BJ (cell line): ENCODE measurements at places on chromosomes 6 and 20.

DNA sequence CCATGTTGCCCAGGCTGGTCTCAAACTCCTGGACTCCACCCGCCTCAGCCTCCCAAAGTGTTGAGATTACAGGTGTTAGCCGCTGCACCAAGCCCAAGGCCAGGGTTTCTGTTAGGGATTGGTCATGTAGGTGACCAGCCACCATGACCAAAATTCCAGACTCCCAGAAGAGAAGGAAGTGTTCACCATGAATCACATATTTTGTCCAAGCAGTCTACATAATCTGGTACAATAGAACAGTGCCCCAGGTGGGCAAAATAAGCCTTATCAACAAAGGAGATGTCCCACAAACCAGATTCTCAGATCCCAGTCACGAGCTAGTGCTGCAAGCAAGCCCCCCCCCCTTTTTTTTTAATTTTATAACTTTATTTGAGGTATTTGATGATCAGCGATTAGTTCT, 20.0 kb downstream of the ZNF341 start:
- DNase-seq: no peak

- no peak for DNase-seq
Observed at GRCh38 chr20:32285082-32285620, 7.7 kb downstream of the KIF3B start.

DNA sequence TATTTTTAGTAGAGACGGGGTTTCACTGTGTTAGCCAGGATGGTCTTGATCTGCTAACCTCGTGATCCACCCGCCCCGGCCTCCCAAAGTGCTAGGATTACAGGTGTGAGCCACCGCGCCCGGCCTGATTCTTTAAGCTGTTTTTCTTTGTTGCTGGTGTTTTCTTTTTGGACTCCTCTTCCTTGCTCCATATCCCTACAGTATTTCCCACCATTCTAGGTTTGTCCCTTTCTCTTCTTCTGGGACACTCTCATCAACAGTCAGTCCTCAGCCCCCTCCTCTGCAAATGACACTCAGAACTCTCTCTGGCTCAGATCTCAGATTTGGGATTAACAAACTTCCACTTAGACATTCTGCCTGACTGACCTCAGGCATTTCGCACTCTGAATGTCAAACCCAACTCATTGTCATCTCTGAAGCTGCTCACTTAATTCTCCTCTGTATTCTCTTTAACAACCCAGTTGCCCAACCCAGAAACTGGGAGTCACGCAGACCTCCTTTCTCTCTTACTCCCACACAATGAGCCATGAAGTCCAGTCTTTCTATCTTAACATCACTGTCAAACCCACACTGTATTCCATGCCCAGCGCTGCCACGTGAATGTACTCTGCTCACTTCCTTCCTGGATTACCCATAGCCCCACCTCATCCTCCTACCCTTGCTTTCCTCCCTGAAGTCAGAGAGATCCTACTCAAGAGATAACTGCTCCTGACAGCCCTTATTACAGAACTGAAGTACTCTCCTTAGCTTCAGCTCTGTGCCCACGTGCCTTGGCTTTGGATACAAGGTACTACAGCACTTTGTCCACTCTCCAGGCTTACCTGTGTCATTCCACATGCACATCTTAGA, 2.6 kb downstream of the MPIG6B start:
- DNase-seq: no peak

GRCh38 chr20:32792731-32793458, 26.9 kb upstream of the MAPRE1 start:
- no peak for DNase-seq

GRCh38 chr6:39214120-39214813, 15.0 kb downstream of the KCNK5 start:
- DNase-seq: no peak
